ENCODE measurements at places on chromosomes 2 and 18. TPM values are rescaled to one million over a fixed set of nuclear protein-coding genes. Genes with fewer than 3 reads are reported as not detected.

SERPINB4 gene
- not detected for total RNA-seq

PRKAG3 gene
- total RNA-seq = not detected

CABYR gene
- total RNA-seq = 6.7 TPM

FBXO36 gene
- 4.7 TPM for total RNA-seq

STAM2 gene
- 57.2 TPM for total RNA-seq

VIT gene
- 28.7 TPM for total RNA-seq

OTX1 gene
- 0.49 TPM for total RNA-seq

FAP gene
- total RNA-seq = 195 TPM

PASK gene
- total RNA-seq = 91.1 TPM

FAM161A gene
- 1.6 TPM for total RNA-seq

CCDC68 gene
- total RNA-seq = 3.6 TPM

HAUS1 gene
- total RNA-seq = 20.0 TPM

AQP12B gene
- total RNA-seq = not detected

OSBPL6 gene
- 5.5 TPM for total RNA-seq

LDAH gene
- 23.0 TPM for total RNA-seq

WDR75 gene
- total RNA-seq = 33.6 TPM

RTP5 gene
- total RNA-seq = not detected

PKDCC gene
- 6.7 TPM for total RNA-seq

ITGA4 gene
- 60.7 TPM for total RNA-seq

ECEL1 gene
- not detected for total RNA-seq

PCBP1 gene
- total RNA-seq = 47.6 TPM

DLX1 gene
- total RNA-seq = 2.9 TPM
